ENCODE measurements at places on chromosomes 2 and 18.

DNA sequence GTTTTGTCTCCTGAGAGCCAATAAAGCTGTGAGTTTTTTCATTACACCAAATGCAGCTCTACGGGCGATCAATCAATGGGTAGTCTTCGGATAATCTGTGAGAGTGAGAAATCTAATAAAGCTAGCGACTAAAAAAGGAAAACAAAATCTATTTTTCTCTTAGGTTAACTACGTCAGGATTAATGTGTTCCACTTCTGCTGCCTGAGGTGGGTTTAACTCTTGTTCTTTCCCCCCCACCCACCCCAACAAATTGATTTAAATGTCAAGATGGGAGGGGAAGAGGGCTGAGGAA, 63.0 kb upstream of the PSMD14 start:
- no peak for DNase-seq

- peak; percentile 62 for DNase-seq
Measured at GRCh38 chr2:26086155-26086637, 52.3 kb downstream of the RAB10 start.

DNA sequence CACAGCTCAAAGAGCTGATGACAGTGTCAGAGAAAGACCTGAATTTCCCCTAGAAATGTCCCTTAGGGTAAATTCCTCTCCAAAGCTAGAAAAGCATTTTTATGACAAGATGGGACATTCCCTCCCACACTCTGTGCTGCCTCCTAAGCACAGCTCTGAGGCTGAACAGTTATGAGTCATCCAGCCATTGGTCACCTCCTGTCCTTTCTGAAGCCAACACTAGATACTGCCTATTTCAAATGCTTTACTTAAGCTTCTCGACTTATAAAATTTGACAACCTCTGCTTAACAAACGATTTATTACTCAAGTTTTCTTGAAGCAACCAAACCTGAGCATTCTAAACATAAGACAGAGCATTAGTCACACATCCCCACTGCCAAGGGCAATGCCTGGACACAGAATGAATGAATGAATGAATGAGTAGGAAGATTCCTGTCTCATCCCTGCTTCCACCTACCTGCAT, 35.4 kb downstream of the B4GALT6 start:
- DNase-seq = peak; percentile 47

GRCh38 chr2:6924924-6925409, 7.8 kb downstream of the RNF144A start:
- DNase-seq = no peak

DNA sequence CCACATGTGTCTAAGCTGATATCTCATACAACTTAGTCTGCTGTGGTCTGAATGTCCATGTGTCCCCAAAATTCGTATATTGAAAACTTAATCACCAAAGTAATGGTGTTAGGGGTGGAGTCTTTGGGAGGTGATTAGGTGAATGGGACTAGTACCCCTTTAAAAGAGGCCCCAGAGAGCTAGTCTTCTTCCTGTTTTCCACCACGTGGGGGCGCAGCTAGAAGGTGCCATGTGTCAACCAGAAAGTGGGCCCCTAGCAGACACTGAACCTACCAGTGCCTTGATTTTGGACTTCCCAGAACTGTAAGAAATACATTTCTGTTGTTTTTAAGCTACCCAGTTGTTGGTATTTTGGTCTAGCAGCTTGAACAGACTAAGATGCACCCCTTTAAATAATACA, 86.6 kb downstream of the ASB1 start:
- DNase-seq = peak; percentile 55

DNA sequence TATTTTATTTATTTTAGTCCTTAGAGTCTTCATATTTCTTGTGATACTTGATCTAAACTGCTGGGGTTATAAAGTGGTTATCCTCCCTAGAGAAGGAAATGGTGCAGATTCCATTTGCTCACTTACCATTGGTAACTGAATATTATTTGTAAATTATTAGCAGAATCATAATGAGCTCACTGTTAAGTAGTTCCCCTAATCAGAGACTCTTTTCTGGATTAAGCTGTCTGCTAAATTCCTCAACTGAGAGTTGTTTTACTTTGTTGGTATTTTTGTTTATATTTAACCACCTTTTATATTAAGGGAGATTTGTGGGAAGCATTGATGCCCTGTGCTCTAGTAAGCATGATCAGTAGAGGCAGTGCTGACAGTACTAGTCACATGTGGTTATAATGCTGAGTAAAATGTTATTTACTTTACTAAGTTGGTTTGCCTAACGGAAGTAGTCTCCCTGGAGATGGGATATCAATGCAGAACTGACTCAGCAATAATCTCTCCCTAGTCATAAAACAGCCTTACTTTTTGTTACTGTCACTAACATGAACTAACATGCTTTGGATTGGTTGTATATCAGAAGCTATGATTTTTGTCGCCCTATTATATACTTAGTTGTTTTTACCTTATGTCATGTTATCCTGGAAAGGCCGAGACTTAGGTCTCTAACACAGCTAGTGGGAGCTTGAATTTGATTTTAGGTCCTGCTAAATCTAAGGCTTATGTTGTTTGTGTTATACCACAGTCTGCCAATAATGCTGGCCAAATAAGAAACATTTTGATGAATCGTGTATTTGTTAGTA, 166.7 kb downstream of the MCFD2 start:
- DNase-seq = peak; percentile 83

GRCh38 chr2:185919155-185919554, 180.6 kb downstream of the FSIP2 start:
- peak; percentile 16 for DNase-seq

GRCh38 chr2:236997069-236997715, 88.5 kb upstream of the COPS8 start:
- peak; percentile 62 for DNase-seq

DNA sequence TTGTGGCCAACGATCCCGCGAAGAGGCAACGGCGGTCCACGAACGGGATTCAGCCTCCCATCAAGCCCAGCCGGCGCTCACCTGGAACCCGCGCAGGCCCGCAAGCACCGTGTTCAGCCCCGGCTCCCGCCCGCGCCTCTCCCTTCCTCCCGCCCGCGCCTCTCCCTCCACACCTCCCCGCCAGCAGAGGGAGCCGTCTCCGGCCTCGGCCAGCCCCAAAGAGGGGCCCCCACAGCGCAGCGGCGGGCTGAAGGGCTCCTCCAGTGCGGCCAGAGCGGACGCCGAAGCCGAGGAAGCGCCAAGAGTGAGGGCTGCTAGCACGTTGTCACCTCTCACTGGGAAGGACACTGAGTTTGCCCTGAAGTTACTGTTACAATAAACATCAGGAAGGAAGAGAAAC, 55.3 kb upstream of the LAPTM4A start:
- DNase-seq = peak; percentile 31

DNA sequence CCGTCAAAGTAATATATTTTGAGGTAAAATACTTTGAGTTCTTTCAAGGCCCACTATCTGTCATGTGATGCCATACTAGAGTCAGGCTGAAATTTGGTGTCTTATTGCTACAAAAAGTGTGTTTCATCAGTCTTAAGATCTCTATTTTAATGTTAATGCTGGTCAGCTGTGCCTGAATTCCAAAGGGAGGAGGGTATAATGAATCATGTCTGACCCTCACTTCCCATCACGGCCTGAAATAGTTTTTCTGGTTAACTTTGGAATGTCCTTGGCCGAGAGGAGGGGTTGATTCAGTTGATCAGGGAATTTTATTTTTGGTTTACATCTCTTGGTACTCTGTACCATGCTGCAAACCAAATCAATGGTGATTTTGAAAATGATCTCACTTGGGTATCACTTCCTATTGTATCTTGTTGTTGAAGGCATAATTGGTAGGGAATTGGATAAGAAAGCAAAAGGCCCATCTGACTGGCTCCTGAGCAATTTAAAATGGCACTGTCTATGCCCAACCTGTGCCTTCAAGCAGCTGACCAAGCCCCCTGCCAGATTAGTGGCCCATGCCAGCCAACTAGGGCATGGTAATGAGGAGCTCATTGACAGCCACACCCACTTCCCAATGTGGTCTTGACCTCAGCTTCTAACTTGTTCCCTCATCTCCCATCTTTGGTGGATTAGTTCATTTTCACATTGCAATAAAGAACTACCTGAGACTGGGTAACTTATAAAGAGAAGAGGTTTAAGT, 6.1 kb upstream of the SLC35F5 start:
- DNase-seq = peak; percentile 74

- DNase-seq = peak; percentile 91
Measured at GRCh38 chr18:63161761-63162195, 157.8 kb downstream of the BCL2 start.

DNA sequence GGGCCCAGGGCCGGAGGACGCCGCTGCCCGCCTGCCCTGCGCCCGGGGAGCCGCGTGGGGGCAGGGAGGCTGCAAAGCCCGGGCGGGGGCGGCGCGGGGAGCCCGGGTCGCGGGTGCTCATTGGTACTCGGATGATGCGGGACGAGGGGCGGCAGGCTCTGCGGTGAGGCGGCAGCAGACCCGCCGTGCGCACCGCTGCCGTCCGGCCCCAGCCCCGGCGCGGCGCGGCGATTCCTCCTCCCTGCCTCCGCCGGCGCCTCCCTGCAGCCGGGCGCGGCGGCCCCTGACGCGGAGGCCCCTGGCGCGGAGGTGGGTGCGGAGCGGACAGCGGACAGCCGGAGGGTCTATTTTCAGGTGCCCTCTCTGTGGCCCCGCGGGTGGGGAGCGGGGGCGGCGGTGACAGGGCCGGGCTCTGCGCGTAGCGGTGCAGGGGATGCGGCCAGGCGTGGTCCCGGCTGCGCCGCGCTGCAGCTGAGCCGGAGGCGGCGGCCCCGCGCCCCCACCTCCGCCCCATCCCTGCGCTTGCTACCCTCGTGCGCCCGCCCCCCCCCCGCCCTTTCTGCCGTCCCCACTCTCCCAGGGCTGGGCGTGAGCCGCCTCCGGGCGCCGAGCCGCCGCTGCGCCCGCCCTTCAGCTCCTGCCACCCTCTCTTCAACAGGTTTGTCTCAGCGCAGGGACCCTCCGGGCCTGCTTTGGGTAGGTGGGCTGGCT, 640 bp downstream of the SPTBN1 start:
- peak; percentile 40 for DNase-seq

- no peak for DNase-seq
Measured at GRCh38 chr18:35271656-35272055, 18.4 kb downstream of the ZSCAN30 start.

- DNase-seq = no peak
Measured at GRCh38 chr2:127893494-127893893, 7.7 kb upstream of the AMMECR1L start.

DNA sequence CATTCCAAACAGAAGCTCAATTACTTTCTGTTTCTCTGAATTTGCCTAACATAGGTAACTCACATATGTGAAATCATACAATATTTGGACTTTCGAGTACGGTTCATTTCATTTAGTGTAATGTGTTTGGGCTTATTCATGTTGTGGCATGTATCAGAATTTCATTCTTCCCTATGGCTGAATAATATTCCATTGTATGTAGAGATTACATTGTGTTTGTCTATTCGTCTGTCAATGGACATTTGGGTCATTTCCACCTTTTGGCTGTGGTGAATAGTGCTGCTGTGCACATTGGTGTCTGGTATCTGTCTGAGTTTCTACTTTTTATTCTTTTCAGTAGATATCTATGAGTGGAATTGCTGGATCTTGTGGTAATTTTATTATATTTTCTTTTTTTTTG, 43.9 kb downstream of the LBH start:
- DNase-seq = no peak

DNA sequence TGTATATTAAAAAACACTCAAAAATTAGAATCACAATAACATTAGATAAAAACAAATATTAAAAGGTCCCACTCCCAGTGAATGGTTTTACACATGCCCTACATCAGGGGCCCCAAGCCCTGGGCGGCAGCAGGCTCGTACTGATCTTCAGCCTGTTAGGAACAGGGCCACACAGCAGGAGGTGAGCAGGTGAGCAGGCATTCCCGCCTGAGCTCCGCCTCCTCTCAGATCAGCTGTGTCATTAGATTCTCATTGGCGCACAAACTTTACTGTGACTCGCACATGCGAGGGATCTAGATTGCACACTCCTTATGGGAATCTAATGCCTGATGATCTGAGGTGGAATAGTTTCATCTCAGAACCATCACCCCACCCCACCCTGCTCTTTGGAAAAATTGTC, 74.2 kb downstream of the MBD2 start:
- peak; percentile 39 for DNase-seq

DNA sequence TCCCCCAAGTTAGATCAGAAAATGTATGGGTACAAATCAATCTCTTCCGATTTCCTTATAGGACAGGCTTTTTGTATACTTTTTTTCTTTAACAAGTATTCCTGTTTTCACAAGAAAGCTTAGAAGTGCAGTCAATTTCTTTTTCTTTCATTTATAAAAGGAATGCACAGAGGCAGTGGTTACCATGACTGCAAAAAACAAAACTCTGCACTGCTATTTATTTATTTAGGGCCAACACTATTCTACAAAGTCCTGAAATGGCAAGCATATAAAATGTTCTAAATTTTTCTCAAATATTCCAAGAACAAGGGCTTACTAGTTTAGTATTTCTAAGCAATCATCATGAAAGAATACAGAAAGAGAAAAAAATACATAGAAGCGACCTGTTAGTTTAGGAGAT, 22.2 kb downstream of the ATAD2B start:
- peak; percentile 28 for DNase-seq

GRCh38 chr2:72576459-72576858, 249.4 kb downstream of the EXOC6B start:
- DNase-seq = peak; percentile 22

DNA sequence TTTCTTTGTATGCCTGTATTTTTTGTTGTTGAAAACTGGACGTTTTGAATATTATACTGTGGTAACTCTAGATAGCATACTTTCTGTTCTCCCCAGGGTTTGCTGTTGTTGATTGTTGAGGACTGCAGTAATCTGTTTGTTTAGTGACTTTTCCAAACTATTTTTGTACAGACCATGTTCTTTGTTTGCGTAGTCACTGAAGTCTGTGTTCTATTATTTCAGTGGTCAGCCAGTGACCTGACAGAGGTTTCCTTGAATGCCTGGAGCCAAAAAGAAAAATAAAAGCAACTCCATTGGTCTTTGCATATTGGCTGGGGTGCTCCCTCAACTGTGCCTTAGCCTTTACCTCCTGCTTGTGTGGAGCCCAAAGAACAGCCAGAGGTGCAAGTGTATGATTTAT, 42.7 kb upstream of the PHLPP1 start:
- no peak for DNase-seq

GRCh38 chr2:174664084-174664759, 66.6 kb upstream of the WIPF1 start:
- no peak for DNase-seq

DNA sequence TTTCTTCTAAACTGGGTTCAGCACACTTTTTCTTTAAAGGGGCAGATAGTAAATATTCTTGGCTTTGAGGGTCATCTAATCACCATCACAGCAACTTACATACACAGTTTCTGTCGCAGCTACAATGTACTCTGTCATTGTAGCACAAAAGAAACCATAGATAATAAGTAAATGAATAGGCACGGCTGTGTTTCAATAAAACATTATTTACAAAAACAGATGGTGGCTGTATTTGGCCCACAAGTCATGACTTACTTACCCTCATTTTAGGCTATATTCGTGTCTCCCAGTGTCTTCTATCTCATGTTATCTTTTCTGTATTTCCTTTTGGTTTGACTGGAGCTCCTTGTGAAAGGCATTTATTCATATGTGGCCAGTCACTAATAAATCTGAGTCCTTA, 168.3 kb downstream of the MAP2 start:
- DNase-seq = no peak

- DNase-seq = no peak
Measured at GRCh38 chr2:116109471-116109870, 1667.0 kb downstream of the DPP10 start.
